ENCODE measurements at places on chromosomes 4 and X. TPM values are rescaled to one million over a fixed set of nuclear protein-coding genes. Genes with fewer than 3 reads are reported as not detected.
A peak's percentile ranks its signal among the peaks of the same experiment; 100 is the strongest.

The PLAC8 gene
- total RNA-seq = 49.3 TPM

DNA sequence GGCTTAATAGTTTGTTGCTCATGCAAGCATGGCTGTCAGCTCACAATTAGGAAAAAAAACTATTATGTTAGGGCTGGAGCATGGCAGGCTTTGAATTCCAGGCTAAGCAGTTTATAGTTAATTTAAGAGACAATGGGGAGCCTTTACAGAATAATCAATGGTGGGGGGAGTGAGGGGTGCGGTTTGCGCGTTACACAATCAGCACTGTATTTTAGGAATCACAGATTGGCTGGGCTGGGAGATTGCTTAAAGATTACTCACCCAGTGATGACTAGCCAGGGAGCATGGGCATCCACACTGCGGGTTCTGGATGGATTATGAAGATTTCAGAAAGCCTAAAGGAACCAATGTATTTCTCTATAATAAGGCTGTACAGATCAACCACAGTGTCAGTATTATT lies 186.6 kb downstream of the SOX3 start:
- no peaks in the 10 kb centered on the region for H3K36me3 ChIP-seq
- no peaks in the 10 kb centered on the region for H3K4me1 ChIP-seq
- no peak overlapping the region for H3K27ac ChIP-seq

GRCh38 chr4:19756661-19757060 lies 495.0 kb upstream of the SLIT2 start:
- no peak for DNase-seq
- H3K4me1 ChIP-seq = no peaks in the 10 kb centered on the region
- no peak overlapping the region for H3K4me3 ChIP-seq
- no peaks in the 10 kb centered on the region for H3K27me3 ChIP-seq

- no peaks in the 10 kb centered on the region for H3K36me3 ChIP-seq
- no peak for DNase-seq
- no peak overlapping the region for H3K4me3 ChIP-seq
- H3K27me3 ChIP-seq = no peaks in the 10 kb centered on the region
Observed at GRCh38 chr4:11503166-11503565, 74.5 kb upstream of the HS3ST1 start.

DNA sequence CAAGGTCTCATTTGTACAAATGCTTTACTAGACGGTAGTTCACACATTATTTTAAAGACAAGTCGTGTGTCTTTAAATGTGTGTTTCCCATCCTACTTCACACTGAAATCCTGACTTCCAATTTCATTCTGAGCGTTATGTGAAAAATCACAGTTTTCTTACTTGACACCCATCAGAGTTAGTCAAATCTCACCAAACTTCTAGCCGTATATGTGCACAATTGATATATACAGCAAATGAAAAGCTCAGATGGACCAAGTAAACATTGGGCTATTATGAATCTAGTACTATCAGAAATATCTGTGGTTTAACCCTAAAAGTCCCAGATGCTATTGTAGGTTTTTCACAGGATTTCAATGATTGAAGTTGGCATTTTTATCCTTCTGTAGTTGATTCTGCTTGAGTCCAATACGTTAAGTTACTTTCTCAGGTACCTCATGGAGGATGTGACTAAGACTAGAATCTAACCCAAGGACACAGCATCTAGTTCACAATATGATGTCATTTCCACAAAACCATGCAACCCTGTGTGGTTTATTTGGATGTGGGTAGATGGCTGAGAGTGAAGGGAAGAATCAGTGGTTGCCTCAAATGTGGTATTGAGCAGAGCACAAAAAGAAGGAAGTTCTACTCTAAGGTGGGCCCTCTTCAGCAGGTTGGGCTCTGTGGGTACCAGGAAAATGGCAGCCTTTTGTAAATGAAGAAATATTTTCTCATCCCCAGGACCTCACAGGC lies 22.1 kb upstream of the TRIM60 start:
- no peaks in the 10 kb centered on the region for H3K36me3 ChIP-seq
- peak overlapping the region; percentile 36 for H3K4me3 ChIP-seq
- peak; percentile 63 for DNase-seq
- H3K4me1 ChIP-seq = peaks cover 13% of the 10 kb centered on the region
- peaks cover 46% of the 10 kb centered on the region for H3K27me3 ChIP-seq

- no peaks in the 10 kb centered on the region for H3K4me1 ChIP-seq
- H3K27ac ChIP-seq = no peak overlapping the region
- H3K36me3 ChIP-seq = no peaks in the 10 kb centered on the region
- no peak overlapping the region for H3K4me3 ChIP-seq
Observed at GRCh38 chrX:119028733-119029330, 44.0 kb upstream of the CT47C1 start.

GRCh38 chr4:1192493-1193205 lies 20.3 kb upstream of the SPON2 start:
- no peaks in the 10 kb centered on the region for H3K4me1 ChIP-seq
- H3K27me3 ChIP-seq = no peaks in the 10 kb centered on the region
- H3K4me3 ChIP-seq = no peak overlapping the region
- DNase-seq = no peak
- H3K36me3 ChIP-seq = no peaks in the 10 kb centered on the region

DNA sequence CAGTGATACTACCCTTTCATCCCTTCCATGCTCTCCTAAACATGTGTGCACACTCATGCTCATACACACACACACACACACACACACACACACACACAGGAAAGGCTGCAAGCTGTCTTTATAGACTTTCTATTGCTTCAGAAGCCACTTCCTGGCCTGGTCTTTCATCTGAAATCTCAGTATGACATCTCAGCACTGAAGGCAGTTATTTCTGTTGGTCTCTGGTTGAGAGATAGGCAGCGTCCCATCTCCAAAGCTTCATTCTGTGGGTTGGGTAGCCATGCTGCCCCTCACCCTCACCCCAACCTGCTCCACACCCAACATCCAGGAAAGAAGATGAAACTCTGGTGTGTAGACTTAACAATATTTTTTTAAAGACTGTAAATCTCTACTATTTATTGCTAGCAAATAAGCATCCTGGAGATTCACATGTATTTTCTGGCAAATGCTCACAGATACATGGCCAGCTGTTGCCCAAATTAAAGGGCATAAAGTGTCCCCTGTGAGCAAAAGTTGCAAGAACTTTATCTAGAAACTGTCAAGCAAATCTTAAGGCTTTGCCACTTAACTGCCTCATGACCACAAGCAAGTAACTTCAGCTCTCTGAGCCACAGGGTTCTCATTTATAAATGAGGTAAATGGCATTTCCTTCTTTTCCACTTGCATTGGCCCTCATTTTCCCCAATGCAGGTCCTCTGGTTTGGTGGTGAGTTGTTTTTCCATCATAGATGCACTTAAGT lies 189.8 kb upstream of the AFF2 start:
- peak; percentile 48 for DNase-seq
- peak overlapping the region; percentile 33 for H3K27ac ChIP-seq
- peak overlapping the region; percentile 44 for H3K4me3 ChIP-seq
- H3K27me3 ChIP-seq = peaks cover 10% of the 10 kb centered on the region
- H3K4me1 ChIP-seq = peaks cover 50% of the 10 kb centered on the region

DNA sequence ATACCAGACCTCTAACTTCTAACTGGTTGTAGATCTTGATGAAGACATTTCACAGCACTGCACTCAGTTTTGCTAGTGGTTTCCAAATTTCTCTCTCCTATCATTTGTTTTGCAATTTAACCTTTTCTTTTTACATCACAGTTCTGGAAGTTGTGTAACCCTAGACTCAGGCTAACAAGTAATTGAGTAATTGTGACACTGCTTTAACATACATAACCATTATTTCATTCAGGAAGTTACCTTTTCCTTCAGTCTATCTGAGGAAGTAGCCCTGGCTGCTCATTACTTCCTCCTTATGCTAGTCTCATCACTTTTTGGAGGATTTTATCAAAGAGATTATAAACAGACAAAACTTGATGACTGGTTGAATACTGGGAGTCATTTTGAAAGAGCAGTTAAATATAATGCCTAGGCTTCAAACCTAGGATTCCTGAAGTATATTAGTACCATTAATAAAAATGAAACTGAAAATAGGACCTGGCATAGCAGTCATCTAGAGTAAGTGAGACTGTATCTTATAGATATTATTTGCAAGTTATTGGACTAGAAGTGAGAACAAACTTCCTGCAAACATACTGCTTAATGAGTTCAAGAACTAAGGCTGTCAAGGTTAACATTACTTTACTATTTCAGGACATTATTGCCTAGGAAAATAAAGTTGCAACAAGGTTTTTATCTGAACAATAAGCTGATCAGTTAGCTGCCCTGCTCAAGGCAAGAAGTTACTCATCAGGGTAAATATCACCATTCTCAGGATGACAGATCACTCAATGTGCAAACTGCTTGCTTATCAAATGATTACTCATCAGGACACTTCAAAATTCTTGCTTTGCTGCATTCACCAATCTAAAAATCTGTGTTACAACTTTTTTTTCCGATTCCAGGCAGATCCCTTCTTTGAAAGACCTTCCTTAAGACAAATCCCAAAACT lies 25.6 kb upstream of the TEX13C start:
- DNase-seq = peak; percentile 5
- H3K4me1 ChIP-seq = peaks cover 25% of the 10 kb centered on the region
